ENCODE measurements at places on chromosomes 6 and 20. TPM values are rescaled to one million over a fixed set of nuclear protein-coding genes. Genes with fewer than 3 reads are reported as not detected.
A peak's percentile ranks its signal among the peaks of the same experiment; 100 is the strongest.

Gene PTGIS
- 2.4 TPM for total RNA-seq

GRCh38 chr20:51639206-51639832, 96.8 kb upstream of the NFATC2 start:
- peak; percentile 53 for DNase-seq

GRCh38 chr6:167095888-167096287, 27.0 kb upstream of the CCR6 start:
- DNase-seq: no peak

DNA sequence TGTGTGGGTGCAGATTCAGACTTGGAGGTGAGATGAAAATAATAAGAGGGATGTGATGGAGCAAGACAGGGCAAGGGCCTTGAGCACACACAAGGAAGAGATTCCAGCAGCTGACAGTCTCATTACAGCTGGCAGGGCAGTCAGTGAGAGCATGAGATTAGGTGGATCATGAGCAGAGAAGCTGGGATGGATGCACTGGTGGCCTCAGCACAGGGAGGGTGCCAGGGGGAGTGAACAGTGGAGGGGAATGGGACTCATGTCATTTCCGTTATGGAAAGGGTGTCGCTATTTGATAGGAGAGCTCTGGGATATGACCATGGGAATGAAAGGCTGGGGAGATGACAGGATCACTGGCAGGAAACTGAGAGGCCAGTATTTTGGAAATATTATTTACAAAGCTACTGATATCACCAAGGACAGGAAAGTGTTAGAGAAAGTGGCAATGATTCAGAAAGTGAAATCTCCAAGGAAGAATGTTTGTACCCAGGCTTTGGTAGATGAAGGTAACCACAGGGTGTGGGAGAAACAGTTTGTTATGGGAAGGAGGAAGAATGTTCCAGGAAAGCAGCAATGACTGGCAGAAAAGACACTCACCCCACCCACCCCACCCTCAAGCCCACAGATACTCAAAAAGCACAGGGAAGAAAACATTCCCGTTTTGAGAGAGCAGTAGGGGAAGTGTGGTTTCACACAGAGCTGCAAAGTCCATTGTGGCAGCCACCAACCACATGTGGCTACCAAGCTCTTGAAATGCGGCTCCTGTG, 214.7 kb upstream of the PROKR2 start:
- DNase-seq: no peak

Gene STX11
- 30.9 TPM for total RNA-seq

DNA sequence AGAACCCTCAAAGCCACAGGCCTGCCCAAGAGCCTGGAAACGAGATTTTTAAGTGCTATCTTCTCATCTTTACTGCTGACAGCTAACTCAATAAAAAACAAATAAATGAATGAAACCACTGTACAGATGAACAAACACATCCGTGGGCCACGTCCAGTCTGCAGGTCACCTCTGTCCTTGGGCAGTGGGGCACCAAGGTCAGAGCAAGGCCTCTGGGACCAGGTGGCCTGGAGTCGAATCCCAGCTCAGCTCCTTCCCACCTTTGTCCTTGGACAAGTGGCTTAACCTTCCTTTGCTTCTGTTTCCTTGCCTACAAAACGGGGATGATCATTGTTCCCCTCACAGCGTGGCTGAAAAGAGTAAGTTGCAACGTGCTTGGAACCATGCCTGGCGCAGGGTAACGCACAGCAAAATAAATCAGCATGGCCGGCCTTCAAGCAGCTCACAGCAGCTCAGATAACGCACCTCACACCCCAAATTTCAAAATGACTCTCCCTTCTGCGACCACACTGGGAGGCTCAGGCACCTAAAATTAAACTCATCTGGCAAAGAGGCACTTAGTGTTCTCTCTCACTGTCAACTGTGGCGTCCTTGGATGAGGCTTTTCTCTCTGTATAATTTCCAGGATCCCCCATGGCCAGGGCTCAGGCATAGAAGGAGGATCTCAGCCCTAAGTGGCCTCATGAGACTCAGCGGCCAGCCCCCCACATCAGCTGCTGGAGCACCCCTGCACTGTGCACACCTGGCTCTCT, 35.7 kb downstream of the RRBP1 start:
- DNase-seq: no peak

DNA sequence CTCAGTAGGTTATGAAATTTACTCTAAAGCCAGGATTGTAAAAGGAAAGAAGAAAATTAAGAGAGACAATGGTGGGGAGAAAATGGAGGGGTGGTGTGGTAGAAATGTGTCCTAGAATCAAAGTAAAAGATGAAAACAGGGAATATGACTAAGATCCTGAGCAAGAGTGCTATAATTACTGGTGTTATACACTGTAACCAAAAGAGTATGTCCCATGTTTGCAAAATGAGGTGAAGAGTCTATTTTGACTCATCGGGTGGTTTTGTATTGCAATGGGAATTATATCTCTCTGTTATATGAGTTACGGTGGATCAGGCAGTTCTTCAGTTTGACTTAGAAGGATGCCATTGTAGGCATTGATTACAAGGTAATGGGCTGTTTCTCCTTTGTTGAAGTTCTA, 8.5 kb downstream of the L3MBTL3 start:
- no peak for DNase-seq

Gene TIAM2
- total RNA-seq: 12.2 TPM

Gene C6orf15
- total RNA-seq: not detected

GRCh38 chr20:57936636-57937385, 227.0 kb upstream of the PMEPA1 start:
- DNase-seq: no peak

GRCh38 chr20:32661820-32662528, 11.8 kb downstream of the C20orf203 start:
- DNase-seq: no peak

Gene WDR27
- total RNA-seq: 11.9 TPM

All from activated T-cell treated with anti-CD3 and anti-CD28 coated beads, Interleukin-2, amount 50 U/mL, for 4 hours (primary cell).